SW480 (cell line): ENCODE measurements at places on chromosomes 12 and 14.
A peak's percentile ranks its signal among the peaks of the same experiment; 100 is the strongest.

DNA sequence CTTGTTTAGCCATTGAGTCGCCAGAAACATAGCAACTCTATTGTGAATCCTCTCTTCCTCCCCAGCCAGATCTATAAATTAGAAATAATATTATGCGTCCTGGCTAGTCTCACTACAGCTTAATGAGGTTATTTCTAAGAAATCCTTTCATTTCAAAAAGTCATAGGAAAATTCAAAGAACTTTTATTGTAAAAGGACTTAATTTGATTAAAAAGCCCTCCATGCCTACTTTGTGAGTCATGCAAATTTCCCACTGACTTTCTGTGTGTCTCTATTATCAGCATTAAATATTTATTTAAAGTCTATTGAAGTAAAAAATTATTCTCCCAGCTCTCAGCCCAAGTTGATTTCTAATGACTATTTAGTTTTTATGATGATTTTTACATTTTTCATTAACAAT is 160.7 kb downstream of the PHLDA1 start:
- no peak for DNase-seq

DNA sequence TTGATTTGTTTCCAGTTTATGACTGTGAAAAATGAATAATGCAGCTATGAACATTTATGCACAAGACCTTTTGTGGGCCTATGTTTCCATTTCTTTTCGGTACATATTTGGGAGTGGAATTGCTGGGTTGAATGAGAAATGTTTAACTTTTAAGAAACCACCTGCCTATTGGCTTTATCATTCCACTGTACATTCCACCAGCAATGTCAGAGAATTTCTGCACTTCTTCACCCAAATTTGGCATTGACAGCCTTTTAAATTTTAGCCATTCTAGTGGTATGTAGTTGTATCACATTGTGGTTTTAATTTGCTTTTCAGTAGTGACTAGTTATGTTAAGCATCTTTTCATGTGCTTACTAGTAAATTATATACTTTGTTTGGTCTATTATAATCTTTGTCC is 317.0 kb upstream of the TMTC1 start:
- no peak for DNase-seq

DNA sequence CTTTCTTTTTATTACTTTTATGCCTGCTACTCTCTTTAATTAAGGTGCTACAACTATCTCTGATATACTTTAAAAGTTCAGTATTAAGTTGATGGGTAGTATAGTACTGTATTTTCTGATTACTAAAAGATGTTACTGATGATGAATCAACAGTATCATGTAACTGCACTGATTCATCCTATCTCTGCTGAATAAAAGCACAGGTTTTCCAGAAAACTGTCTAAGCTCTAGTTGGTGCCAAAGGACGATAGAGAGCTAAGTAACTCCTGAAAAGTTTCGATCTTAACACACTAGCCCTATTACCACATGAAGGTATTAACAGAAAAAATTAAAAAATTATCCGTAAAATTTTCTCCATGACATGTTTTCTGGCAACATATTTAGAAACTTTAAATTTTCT is 2.1 kb downstream of the SCAF11 start:
- no peak for DNase-seq

DNA sequence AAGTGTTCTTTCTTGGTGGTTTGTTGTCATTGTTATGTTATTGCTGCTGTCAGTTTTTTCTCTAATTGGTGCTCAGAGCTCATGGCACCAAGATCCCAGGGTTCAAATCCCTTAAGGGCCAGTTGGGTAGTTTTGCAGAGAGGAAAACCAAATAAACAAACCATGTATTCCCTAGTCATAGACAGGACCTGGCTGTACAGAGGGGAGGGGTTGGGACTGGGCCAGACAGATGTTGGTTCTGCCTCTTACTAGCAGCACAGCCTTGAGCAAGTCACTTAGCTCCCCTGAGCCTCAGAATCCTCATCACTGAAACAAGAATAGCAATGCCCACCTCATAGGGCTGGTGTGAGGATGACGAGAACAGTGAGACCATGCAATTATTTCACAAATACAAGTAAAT is 53.4 kb downstream of the LTBP2 start:
- DNase-seq = no peak

GRCh38 chr12:108855284-108856169 is 1.9 kb downstream of the SSH1 start:
- no peak for DNase-seq

DNA sequence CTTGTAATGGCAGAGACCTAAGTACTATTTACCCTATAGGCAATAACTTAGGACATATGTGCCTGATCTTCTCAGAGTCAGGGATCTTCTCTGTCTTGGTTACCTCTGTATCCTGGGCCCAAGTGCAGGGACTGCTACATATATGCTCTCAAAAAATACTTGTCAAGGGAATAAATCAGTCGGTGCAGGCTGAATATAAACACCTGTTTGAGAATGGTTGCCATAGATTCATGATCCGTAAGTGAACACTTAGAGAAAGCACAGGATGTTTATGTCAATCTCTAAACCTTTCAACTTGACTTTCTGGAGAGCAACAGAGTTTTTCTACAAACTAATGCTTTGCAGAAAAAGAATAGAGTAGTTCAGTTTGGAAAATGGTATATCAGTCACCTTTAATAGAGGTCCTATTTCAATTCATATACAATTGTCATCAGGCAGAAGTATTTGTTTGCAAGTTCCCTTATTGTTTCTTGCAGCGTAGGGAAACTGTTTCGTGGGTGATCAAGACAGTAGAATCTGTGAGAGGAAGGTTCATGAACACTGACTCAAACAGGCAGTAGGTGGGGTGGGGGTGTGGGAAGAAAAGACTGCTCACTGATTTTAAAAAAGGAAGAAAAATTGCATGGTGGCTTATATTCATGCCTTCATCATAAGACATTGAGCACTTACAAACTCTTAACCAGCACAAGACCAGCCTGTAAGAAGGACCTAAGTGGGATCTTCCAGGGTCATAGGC is 6.0 kb upstream of the UBE2N start:
- DNase-seq = no peak

DNA sequence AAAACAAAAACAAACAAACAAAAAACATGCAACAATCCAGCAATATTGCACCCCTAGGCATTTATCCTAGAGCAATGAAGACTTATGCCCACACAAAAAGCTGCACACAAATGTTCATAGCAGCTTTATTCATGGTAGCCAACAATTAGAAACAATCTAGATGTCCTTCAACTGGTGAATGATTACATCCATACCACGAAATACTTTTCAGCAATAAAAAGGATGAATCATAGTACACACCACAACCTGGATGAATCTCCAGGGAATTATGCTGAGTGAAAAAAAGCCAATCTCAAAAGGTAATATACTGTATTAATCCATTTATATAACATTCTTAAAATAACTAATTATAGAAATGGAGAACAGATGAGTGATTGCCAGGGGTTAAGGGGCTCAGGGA is 14.5 kb upstream of the GPR162 start:
- DNase-seq = peak; percentile 75

- DNase-seq = peak; percentile 48
Observed at GRCh38 chr12:82608706-82609105, 78.0 kb upstream of the TMTC2 start.

DNA sequence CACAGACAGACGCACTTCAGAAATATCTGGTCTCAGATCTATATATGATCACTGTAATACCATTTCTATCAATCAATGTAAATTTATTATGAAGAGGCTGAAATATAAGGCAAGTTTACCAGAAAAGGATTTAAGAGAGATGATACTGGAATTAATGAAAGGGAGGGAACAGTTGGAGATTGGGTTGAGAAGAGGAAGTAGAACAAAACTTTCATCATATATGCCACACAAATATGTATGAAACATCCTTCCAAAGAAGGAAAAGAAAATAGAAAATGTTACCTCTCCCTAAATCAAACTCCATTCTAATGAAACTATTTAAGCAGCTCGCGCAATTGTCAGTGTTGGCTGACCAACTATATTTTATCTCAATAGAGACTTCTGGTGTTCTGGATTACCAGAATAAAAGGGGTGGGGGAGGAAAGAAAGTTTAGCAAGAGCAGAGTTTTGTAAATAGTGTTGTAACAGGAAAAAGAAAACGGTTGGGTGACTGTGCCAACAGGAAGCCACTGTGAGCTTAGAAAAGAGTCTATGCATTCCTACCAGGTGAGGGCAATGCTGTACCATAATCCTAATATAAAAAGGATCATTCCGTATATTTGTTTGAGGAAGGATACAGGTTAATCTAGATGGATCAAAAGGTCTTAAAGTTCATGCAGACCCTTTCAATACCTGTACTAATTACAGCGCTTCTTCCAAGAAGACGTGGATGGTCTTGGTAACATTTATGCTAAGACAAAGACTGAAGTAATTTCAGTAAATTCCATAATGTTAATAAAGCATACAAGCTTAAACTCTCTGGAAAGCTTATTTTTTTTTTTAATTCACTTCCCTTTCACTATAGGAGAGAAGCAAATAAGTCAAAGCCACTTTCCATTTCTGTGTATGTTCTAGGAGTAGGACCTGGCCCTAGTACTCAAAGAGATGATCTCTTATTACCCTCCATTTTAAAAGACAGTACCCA is 14.5 kb upstream of the LLPH start:
- peak; percentile 31 for DNase-seq

DNA sequence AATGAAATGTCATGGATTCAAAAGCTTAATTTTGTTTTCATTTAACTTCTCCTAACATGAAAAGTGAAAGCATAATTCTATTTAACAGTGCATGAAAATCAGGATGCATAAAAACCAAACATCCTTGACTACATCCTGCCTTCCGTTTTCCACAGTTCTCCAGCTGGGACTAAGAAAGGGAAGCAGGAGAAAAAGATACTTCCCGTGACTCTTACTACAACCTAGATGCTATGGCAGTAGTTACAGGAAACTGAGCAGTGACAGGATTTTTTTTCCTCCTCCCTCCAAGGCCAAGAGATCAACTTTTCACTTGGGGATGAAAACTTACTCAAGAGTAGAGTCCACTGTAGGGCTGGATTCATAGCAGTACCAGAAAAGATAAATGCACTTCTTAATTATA is 2.6 kb downstream of the EXOC5 start:
- no peak for DNase-seq

GRCh38 chr12:93174048-93174447 is 203.7 kb upstream of the NUDT4 start:
- no peak for DNase-seq

- no peak for DNase-seq
Observed at GRCh38 chr12:50934371-50934851, 17.9 kb upstream of the HIGD1C start.

- peak; percentile 53 for DNase-seq
Observed at GRCh38 chr12:753611-754472, 1.5 kb downstream of the WNK1 start.

GRCh38 chr12:112380663-112381405 is 1.4 kb downstream of the HECTD4 start:
- DNase-seq = no peak

- peak; percentile 8 for DNase-seq
Observed at GRCh38 chr12:68745376-68745903, 536 bp upstream of the SLC35E3 start.

- DNase-seq = no peak
Observed at GRCh38 chr14:81336009-81336408, 64.1 kb downstream of the STON2 start.

DNA sequence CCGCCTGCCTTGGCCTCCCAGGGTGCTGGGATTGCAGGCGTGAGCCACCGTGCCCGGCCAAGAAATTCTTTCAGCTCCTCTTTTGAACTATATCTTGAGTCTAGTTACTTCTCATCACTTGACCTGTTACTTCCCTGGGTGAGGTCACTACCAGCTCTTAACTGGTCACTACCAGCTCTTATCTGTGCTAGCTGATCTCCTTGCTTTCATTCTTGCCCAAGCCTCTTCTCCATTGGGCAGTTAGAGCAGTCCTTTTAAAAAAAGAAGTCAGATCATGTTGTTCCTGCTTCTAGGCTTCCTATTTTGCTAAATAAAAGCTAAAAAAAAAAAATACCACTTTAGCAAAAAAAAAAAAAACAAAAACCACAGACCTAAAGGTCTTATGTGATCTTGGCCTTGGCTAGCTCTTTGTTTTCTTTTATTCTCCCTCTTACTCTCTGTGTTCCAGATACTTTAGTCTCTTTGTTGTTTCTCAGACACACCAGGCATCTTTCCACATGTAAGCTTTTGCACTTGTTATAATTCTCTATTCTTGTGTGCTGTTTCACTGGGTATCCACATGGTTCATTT is 63.5 kb downstream of the RAD51B start:
- DNase-seq = no peak

DNA sequence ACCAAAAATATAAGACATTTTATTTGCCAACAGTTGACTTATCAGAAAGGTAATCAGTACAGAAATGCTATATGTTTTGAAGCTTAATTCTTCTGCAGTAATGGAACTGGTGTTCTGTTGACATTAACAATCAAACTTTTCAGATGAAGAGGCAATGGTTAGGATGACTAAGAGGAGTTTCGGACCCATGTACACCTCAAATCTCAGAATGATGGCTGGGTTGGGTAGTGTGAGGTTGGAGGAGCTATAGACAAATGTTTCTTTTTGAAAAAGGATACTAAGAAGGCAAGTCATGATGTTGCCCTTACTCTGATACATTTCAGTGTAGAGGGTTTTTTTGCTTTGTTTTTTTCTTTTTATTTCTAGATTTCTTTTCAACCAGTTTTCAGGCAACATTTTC is 66.9 kb downstream of the KNTC1 start:
- no peak for DNase-seq

DNA sequence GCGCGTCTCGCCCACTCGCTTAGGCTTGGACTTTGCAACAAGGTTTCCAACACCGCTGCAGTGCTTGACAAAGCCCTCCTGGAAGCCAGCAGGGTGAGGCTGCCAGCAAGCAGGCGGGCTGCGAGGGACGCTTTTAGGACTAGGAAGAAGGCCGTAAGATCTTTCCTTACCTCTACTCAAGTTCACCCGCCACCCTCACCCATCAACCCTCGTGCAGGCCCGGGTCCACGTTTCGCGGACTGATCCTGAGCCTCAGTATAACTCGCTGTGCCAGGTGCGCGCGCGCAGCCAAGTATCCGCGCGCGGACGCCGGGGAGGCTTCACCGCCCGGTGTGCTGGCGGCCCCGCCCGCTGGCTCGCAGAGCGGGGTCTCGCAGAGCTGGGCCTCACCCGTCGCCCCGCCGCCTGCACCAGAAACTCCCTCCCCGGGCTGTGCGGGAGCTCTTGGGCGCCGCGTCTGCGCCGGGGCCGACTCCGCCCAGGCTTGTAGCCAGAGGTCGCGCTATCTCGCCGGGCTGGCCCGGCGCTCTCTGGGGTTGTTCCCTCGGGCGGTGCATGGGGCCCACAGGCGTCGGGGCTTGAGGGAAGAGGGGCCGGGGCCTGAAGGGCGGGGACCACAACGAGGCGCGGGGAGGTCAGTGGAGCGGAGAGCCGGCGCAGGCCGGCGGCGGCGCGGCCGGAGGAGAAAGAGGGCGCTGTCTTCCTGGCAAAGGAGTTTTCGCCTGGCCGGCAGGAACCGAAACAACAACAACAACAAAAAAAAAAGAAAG is 7.6 kb upstream of the SIX1 start:
- peak; percentile 64 for DNase-seq

DNA sequence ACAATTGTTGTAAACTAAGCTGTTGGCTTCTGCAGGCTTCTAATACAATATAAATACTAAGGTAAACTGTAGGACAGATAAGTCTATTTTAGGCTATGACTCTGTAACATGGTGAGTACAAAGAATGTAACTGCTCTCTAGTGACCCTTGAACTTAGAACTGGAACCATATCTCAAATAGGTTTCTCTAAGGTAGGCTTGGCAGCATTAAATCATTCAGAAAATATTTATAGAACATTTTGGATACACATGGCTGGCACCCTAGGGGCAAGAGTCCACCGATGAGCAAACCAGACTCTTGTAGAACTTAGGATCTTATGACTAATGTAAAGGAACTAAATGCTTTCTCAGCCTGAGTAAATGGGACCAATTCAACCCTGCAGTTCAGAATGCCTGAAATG is 19.4 kb upstream of the SLC25A3 start:
- DNase-seq = no peak

GRCh38 chr14:50344116-50344775 is 32.1 kb downstream of the DMAC2L start:
- no peak for DNase-seq
